ENCODE measurements at places on chromosomes 13 and 19.
A peak's percentile ranks its signal among the peaks of the same experiment; 100 is the strongest.

GRCh38 chr13:109821103-109821502, 34.7 kb upstream of the IRS2 start:
- DNase-seq = no peak

DNA sequence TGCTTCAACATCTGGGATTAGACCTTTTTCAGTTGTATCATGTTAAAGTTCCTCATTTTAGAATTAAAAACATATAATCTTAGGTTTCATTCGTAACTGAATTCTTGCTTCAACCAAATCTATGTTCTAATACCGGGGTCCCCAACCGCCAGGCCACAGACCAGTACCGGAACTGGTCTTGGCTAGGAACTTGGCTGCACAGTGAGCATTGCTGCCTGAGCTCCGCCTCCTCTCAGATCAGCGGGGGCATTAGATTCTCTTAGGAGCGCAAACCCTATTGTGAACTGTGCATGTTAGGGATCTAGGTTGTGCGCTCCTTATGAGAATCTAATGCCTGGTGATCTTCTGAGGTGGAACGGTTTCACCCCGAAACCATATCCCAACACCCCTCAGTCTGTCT, 19.2 kb downstream of the ITM2B start:
- DNase-seq = no peak

DNA sequence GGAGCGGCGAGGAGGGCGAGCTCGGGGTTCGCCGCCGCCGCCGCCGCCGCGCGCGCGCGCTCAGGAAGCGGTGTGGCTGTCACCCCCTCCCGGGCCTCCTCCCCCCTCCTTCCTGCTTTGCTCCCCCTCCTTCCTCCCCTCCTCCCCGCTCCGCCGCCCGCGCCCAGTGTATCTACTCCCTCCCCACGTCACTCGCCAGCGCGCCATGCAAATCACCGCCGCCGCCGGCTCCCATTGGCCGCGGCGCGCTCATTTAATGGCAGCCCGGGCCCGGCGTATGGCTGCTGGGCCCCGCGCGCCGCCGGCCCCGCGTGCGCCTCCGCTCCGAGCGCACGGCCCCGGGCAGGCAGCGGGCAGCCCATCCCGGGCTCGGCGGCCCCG, 335 bp upstream of the SOX1 start:
- peak; percentile 59 for DNase-seq

- no peak for DNase-seq
Observed at GRCh38 chr13:110759710-110760109, 46.2 kb downstream of the ING1 start.

GRCh38 chr19:33391631-33392249, 18.2 kb downstream of the CEBPG start:
- no peak for DNase-seq

- peak; percentile 97 for DNase-seq
Observed at GRCh38 chr19:14419106-14419813, at the start of gene DDX39A. Gene DDX39A (minus strand): TSS chr19:14419341. CDS start chr19:14413220, 6,121 bp downstream.

DNA sequence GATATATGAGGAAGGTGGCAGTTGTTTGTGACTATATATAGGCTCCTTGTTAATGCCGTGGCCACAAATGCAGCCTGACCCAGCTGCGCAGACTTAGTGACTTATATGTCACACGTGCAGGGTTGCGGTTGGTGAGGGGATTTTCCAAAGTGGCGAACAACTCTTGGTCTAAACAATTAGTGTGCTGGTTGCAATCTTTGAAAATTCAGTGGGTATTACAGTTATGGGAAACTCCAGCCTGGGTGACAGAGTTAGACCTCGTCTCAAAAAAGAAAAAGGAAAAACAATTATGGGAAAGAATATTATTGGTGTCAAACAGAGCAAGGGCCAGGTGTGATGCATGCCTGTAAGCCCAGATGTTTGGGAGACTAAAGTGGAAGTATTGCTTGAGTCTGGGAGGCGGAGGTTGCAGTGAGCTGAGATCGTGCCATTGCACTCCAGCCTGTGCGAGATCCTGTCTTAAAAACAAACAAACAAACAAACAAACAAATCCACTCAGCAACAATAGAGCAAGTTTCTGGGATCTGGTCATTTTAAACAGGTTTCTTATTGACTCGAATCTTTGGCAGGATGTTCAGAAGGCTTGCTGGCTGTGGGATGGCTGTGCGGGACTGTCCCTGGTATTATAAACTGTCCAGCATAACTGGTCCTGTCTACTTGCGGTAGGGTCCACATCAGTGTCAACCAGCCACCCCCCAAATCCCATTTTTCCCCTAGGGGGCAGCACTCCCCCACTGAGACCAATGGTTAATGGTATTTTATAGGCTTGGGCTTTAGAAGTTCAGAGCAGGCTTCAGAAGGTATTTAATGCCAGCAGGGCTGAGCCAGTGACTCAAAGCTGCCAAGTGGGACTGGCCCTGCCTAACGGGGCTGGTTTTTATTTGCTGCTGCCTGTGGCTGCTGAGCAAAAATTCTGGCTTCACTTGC, 15.4 kb downstream of the RELB start:
- peak; percentile 71 for DNase-seq

GRCh38 chr19:36847968-36848367, 2.7 kb upstream of the ZNF345 start:
- no peak for DNase-seq

DNA sequence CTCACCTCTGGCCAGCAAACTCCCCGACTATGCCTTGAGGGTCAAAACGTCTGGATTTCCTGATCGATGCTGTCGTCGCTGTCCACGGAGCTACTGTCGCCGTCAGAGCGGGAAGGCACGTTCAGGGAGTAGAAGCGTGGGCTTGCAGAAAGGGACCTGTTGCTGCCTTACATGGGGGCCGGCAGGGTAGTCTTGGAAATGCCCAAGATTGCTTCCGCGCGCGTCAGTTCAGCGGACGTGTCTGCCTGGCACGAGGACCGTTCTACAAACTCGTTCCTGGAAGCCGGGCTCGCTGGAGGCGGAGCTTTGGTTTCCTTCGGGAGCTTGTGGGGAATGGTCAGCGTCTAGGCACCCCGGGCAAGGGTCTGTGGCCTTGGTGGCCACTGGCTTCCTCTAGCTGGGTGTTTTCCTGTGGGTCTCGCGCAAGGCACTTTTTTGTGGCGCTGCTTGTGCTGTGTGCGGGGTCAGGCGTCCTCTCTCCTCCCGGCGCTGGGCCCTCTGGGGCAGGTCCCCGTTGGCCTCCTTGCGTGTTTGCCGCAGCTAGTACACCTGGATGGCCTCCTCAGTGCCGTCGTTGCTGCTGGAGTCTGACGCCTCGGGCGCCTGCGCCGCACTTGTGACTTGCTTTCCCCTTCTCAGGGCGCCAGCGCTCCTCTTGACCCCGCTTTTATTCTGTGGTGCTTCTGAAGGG, 15.4 kb downstream of the RB1 start:
- peak; percentile 27 for DNase-seq

DNA sequence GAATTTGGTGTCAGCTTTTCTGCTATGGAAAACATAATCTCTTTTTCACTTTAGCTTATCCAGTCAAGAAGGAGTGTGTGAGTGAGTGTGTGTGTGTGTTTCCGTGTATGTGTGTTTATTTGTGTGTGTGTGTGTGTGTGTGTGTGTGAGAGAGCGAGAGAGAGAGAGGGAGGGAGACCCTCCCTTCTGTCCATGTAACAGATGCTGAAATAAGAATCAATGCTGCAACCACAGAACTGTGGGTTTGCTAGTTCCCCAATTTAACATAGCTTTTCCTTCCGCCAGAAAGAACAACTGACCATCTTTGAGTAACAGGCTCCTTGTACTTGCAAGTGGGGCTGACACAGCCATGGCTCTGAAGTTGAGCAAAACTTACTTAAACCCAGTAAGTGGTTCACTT, 5.2 kb downstream of the LCP1 start:
- peak; percentile 30 for DNase-seq

- DNase-seq = no peak
Observed at GRCh38 chr13:110916301-110917142, 1.7 kb upstream of the ANKRD10 start.

- DNase-seq = no peak
Observed at GRCh38 chr13:108483981-108484380, 145.4 kb upstream of the MYO16 start.

DNA sequence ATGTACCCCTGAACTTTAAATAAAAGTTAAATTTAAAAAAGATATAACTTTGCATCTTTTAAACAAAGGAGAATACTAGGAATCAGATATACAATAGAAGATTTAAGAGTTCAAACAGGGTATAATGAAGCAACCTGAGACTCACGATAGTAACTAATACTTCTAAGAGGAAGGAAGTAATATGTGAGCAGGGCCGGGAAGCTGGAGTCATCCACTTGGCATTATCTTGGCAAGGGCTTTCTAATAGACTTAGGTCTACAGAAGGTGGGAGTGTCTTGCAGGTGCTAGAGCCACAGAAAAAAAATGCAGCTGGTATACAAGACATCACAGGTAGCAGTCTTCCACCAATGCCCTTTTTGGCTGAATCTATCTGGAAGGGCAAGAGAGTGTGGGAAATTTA, 231.9 kb downstream of the KCTD12 start:
- DNase-seq = no peak

DNA sequence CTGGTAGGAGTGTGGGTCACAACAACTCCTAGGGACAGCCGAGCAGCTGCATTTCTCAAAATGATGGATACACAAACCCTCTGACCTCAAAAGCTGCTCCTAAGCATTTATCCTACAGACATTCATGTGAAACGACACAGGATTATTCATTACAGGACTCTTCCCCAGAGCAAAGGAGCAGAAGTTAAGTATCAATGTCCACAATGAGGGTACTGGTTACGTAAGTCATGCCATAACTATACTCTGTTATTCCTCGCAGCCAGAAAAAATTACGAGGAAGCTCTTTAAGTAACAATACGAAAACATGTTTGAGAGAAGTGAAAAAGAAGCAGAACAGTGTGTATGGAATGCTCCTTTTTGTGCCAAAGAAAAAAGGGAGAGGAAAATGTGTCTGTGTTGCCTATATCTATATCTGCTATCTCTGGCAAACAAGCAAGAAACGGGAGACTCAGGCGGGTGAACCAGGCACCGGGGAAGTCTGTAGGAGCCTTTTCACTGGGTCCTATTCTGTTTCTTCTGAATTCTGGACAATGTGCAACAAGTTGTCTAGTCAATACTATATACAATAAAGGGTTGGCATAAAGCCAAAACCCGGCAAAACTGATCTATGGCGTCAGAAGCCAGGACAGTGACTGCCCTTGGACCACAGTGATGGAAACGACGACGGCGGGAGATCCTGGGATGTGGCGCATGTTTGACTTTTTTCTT, 1.3 kb downstream of the ISOC2 start:
- DNase-seq = no peak

DNA sequence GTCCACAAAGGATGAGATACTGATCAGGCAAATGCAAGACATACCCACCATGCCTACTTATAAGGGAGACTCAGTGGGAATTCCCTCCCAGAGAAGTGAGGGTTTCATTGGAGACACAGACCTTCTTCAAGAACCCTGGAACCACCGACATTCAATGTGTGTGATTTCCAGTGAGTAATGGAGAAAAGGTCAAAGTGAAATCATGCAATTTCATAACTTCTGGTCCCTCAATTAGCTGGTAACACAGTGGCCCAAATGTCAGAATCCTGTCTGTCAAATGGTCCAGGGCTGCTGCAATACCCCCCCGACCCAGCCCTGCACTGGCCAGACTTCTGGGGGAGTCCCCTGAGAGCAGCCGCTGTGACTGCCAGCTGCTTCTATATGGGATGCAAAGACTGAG, 4.7 kb upstream of the METTL21C start:
- no peak for DNase-seq

DNA sequence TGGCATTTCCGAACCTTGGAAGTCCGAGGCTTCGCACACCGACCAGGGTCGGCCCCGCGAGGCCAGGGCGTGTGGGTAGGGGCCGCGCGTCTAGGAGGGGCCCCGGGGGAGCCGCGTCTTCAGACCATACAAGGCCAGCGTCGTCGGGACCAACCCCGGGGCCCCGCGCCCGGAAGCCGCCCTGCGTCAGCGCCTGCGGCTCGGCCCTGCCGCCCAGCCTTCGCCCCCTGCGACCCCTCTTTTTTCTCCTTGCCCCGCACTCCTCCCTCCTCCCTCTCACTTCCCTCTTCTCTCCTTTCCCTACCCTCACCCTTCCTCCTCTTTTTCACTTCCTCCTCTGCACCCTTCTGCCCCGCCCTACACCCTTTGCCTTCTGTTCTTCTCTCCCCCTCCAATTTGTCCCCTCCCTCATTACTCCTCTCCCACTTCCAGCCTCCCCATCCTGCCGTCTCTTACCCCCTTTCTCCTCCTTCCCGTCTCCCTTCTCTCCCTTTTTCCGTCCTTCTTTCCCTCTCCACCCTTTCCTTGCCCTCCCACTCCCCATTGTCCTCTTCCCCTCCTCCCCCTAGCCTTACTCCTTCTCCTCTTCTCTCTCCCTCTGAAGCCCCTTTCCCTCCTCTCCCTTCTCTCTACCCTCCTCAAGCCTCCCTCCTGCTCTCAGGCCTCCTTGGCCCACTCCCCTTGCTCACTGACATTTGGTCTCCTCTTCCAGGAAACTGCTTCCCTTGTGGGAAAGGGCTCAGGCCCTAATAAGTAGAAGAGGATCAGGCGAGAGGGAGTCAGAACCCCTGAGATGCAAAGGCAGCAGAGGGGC, 2.2 kb upstream of the PLEKHG2 start:
- DNase-seq = peak; percentile 74

DNA sequence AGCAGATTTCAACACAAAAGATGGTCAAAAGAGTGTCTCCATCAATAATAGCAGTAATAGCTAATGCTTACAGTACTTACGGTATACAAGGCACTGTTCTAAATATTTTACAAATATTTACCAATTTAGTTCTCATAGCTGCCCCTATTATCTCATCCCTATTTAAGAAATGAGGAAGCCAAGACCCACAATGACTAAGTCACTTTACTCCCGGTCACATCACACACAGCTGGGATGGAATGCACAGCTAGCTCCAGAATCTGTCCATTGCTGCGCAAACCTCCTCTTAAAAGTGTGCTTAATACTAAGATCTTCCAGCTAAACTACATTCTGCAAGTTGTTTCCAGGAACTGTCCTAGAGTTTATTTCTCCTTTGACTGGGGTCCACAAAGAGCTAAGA, 63.4 kb downstream of the RAP2A start:
- no peak for DNase-seq

DNA sequence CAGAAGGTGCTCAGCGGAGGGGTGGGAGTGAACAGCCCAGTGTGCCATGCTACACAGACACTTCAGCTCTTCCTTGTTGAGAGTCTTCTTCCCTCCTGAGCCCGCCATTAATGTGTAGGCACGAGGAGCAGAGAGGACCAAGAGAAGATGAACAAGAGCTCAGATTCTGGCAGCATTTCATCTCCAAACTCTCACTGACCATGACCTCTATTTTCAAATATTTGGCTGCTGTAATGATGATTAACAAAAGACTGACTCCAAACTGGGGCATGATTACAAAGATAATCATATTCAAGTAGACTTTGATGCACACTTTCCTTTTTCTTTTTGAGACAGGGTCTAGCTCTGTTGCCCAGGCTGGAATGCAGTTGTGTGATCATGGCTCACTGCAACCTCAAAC, 236.5 kb downstream of the DCLK1 start:
- no peak for DNase-seq
